ENCODE measurements at places on chromosomes 5 and 9. TPM values are rescaled to one million over a fixed set of nuclear protein-coding genes. Genes with fewer than 3 reads are reported as not detected.

POLR3G gene
- 1.3 TPM for total RNA-seq

PCDHA7 gene
- total RNA-seq = 0.27 TPM

PCA3 gene
- not detected for total RNA-seq

TICAM2 gene
- total RNA-seq = 0.80 TPM

IFNA13 gene
- total RNA-seq = not detected

CD72 gene
- total RNA-seq = 4.7 TPM

SLC23A1 gene
- total RNA-seq = 1.7 TPM

LRRC26 gene
- total RNA-seq = 37.1 TPM

DNAJC18 gene
- total RNA-seq = 0.35 TPM

RBM18 gene
- total RNA-seq = 6.3 TPM

OMD gene
- total RNA-seq = 4.5 TPM

DNA sequence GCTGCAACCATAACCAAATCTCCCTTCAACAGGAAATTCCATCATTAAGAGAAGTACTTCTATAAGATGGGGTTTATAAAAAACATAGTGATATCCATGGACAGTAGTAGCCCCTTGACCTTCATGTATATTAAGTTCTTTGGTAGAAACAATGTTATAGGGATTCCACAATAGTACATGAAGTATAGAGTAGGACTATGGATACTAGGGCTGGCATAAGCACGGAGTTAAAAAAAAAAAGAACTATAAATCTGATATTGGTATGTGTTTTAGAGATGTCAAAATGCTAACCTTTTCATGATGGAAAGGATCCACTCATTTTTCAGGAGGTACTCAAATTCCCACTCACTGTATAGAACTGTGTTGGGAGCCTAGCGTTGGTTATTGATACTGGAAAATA, 337.6 kb downstream of the FGF10 start:
- DNase-seq = no peak

DNA sequence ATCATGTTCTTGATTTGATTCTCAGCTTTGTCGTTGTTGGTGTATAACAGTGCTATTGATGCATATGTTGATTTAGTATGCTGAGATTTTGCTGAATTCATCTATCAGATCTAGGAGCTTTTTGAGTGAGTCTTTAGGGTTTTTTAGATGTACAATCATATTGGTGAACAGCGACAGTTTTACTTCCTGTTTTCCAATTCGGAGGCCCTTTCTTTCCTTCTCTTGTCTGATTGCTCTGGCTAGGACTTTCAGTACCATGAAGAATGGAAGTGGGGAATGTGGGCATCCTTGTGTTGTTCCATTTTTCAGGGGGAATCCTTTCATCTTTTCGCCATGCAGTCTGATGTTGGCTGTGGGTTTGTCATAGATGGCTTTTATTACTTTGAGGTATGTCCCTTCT, 100.4 kb downstream of the SGCD start:
- no peak for DNase-seq

GRCh38 chr9:88321764-88322163, 66.5 kb upstream of the SPIN1 start:
- no peak for DNase-seq

DNA sequence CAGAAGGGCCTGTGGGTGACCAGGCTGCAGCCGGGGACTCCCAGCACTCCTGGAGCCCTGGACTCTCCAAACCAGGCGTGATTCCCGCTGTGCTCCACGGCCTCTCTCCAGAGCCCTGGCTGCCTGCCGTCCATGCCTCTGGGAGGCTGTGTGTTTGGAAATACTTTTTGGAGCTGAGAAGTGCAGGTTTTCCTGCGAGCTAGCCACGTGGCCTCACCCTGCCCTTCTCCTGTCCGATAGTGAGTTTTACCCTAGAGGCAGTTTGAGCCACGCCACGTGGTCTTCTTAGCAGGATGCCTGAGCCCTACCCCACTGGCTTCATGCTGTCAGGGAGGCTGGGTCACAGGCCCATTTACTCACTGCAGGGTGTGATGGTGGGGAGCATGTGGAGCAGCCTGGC, 71.3 kb downstream of the COL5A1 start:
- DNase-seq = no peak

GRCh38 chr5:152704286-152704685, 299.2 kb upstream of the NMUR2 start:
- no peak for DNase-seq

- no peak for DNase-seq
Measured at GRCh38 chr5:157799578-157799977, 56.1 kb downstream of the LSM11 start.

- no peak for DNase-seq
Measured at GRCh38 chr5:142506756-142507155, 179.1 kb downstream of the FGF1 start.

DNA sequence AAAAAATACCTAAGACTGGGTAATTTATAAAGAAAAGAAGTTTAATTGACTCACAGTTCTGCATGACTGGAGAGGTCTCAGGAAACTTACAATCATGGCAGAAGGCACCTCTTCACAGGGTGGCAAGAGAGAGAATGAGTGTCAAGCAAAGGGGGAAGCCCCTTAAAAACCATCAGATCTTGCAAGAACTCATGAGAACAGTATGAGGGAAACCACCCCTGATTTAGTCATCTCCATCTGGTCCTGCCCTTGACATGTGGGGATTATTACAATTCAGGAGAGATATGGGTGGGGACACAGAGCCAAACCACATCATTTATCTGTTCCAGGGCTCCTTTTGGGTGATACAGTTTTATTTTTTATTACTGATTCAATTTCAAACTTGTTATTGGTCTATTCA, 23.2 kb upstream of the ADAMTS16 start:
- DNase-seq = no peak

DNA sequence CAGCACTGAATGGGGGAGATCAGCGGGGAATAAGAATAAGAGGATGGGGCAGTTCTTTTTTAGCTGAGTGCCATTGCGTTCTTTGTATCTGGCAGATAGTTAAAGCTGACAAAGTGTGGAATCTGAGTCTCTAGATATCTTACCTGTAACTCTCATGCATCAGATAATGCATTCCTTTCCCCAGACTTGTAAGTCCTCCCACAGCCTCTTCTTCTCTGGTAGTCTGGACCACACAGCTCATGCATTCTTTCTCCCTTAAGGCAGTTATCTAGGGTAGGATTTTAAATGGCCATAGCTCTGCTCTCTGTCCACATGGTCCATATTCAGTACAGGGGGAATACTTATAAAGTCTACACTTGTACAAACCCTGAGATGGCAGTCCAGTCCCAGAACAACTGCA, 54.0 kb upstream of the FGF10 start:
- no peak for DNase-seq

GRCh38 chr9:127575875-127576778, 36.0 kb upstream of the STXBP1 start:
- DNase-seq = no peak

GRCh38 chr5:14109771-14110170, 33.4 kb upstream of the TRIO start:
- no peak for DNase-seq

GRCh38 chr9:30065888-30066287, 2318.6 kb upstream of the ACO1 start:
- DNase-seq = no peak

DNA sequence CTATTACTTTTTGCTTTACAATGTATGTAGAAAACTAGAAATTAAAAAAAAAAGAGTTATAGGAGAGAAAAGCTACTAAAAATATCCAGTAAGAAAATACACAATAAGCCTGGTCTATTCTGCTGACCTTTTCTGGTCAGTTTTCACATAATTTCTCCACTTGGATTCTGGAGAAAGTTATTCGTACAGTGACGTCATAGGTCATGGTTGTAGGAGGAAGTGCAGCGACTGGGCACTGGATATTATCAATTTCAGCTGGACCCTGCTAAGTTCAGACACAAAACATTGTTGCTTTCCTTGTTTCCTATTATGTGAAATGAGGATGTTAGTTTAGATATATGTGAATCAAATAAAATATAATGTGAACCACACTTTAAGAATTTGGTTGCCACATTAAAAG, 201.2 kb downstream of the MTRR start:
- DNase-seq = no peak

GRCh38 chr9:34559624-34560455, 29.7 kb downstream of the CNTFR start:
- DNase-seq = peak; percentile 83

DNA sequence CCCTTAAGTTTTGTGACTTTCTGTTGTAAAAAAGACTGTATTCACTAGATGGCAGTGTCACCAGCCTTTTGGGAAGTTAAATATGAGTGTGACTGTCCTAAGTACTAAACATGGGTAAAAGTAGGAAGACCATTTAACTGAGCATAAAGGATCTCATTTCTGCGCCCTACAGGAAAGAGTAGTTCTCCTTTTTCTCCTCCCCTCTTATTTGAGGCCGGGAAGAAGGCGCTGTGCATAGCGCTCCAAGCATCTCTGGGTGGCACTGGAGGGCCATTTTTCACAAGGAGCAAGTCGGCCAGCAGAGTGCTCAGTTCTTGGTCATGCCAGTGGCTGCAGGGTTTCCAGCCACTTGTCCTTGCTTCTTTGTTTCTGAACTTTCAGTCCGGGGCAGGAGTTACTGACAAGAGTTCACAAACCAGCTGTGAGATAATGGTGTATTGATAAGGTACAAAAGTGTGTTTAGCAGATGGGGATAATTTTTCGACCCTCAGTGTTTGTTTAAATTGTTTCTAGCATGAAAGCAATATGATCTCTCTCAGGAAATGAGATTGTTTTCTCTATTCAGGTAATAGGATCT, 227.6 kb upstream of the DMRT1 start:
- DNase-seq = peak; percentile 33

DNA sequence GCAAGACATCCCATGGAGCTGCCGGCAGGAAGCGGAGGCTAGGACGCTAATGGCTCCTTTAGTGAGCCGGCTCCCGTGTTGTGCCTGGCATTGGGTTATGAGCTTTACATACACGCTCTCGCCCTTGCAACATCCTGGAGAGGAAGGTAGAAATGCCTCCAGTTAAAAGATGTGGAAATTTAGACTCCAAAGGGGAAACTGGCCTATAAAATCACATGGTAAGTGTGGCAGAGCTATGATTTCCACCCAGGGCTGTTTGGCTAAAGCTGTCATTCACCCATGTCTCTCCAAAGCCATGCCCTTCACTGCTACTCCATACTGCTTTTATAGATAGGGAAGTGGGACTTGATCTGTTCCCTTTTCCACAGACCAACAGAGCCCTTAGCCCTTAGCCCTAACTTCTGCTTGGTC, 5.2 kb downstream of the GM2A start:
- no peak for DNase-seq

DNA sequence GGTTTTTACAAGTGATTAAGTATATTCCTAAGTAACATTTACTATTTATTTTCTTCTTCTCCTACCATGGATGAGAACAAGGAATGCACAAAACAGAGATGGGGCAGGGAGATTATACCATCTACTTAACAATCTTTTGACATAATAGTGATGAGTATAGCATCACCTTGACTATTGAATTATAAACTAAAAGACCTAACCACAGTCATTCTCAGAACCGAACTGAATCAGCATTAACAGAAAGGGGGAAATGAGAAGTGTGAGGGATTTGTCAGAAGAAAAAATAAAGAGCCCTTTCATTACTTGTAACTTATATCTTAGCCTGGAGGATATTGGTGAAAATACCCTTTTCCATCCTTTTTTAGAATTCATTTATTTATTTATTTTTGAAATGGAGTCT, 21.9 kb downstream of the OR2Y1 start:
- no peak for DNase-seq

DNA sequence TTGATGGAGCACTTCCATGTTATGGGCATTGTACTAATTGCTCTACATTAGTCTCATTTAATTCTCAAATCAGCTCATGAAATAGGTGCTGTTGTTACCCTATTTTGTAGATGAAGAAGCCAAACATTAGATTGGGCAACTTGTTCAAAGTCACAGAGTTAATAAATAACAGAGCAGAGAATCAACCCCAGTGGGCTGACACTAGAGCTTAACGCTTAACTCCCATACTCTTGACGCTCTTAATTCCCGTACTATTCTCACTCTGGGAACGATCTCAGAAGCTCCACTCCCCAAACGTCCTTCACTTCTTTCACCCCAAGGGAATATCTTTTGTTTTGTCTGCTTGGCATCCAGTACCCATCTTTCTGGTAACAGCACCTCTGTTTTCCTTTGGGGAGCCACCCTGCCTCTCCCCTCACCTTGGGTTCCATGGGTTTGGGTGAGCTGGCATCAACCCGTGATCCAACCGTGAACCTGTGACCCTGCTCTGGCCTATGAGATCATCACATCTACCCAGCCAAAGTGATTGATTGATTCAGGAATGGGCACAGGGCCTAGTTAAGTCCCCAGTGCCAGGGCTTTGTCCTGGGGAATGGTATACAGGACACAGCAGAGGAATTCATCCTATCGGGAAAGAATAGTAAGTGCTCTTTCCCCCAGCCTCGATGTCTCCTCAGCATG, 169.2 kb downstream of the NR3C1 start:
- no peak for DNase-seq

- no peak for DNase-seq
Measured at GRCh38 chr9:83992407-83992806, 11.8 kb downstream of the RMI1 start.

GRCh38 chr9:136982232-136983051, at the start of gene LCNL1:
LCNL1 (plus strand) TSS chr9:136982993; CDS start chr9:136983587, 594 bp downstream.
- DNase-seq = no peak

DNA sequence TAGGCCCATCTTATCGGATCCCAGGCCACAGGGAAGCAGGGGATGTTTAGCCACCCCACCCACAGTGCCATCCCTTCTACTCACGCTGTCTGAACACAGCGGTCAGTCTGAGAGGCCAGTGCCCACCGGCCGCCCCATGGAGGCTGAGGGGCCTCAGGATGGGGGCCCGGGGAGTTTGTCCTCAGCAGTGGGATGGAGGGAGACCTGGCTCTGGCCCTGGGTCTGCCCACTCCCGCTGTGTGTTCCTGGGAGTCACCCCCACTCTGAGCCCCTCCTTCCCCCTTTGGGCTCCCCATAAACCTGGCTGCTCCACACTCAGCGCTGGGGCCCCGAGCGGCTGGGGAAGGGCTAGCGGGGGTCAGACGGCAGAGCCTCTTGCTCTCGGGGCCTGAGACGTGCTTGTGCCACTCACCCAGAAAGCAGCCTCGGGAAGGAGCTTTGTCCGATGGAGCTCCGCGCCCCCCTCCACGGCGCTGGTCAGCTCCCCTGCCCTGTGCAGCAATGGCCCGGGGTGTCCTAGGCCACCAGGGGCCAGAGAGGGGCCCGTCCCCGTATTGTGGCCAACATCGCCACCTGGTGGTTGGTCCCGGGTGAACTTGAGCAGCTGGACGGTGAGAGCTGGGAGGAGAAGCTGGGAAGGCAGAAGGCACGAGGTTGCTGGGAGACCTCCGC, 10.9 kb upstream of the LAMC3 start:
- no peak for DNase-seq

Measured in Peyer's patch (tissue), 4 donors.